ENCODE measurements at places on chromosomes 13 and 19.

DNA sequence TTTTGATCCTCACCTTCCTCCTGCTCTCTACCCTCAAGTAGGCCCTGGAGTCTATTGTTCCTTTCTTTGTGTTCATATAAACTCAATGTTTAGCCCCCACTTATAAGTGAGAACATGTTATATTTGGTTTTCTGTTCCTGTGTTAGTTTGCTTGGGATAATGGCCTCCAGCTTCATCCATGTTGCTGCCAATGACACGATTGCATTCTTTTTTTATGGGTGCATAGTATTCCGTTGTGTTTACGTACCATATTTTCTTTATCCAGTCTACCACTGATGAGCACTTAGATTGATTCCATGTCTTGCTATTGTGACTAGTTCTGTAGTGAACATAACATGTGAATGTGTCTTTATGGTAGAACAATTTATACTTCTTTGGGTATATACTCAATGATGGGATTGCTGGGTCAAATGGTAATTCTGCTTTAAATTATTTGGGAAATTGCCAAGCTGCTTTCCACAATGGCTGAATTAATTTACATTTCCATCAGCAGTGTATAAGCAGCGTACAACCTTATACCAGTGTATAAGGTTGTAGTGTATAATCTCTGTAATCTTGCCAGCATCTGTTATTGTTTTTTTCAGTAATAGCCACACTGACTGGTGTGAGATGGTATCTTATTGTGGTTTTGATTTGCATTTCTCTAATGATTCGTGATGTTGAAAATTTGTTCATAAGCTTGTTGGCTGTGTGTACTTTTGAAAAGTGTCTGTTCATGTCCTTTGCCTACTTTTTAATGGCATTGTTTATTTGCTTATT, 288.9 kb downstream of the KCNRG start:
- no peak for DNase-seq

DNA sequence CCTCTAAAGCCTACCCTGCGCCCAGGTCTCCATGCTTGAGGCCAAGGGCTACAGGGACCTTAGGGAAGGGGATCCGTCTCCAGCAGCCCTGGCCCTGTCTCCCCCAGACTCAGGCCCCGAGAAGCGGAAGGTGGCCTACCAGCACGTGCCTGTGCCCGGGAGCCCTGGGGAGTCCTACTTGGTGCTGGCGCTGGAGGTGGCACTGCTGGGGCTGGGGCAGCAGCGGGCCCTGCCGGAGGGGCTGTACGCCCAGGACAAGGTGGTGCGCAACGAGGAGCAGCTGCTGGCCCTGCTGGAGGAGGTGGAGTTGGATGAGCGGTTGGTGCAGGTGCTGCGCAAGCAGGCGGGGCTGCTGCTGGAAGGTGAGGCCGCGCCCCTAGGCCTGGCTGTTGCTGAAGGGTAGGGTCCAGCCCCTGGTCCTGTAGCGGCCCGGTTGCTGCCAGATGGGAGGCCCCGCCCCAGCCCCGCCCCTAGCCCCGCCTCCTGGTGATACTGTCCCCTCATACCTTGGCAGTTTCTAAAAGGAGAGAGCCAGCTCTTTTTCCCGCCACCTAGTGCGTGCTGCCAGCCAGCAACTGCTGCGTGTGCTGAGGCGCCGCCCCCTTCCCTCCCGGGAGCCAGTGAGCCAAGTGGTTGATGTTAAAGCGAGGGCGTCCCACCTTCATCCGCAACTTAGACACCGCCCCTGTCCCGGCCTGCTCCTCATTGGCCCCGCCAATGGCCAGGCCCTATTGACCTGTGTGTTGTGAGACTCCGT, 22.6 kb downstream of the ZSWIM4 start:
- DNase-seq = peak; percentile 60

DNA sequence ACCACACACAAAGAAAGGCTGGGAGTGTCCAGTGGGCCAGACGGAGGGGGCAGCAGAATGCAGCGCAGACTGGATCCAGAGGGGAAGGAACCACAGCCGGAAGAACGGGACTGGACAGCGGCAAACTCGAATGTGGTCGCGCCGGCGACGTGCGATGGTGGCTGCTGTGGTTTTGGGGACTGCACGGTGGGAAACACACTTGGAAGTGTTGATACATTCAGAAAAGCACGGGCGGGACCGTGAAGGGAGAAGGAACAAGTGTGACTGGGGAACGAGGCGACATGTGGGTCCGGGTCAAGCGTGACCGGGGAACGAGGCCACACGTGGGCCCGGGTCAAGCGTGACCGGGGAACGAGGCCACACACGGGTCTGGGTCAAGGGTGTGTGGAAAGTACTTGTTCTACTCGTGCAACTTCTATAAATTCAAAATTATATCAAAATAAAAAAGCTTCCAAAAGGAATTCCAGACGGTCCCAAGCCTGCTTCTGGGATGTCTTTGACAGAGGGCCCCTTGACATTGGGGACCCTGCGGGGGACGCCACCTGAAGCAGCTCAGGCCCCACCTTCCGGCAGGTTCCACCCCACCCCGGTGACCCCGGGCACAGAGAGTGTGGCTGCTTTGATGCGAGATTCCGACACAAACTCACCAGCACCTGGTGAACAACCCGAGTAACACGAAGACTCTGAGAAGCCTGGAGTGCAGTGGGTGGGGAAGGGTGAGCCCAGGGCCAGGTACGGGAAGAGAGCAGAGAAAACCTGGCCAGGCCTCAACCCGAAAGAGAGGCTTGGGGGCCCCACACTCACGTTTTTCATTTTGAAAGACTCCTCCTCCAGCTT, 25.1 kb upstream of the C13orf46 start:
- no peak for DNase-seq

- no peak for DNase-seq
Observed at GRCh38 chr19:53908935-53909415, at the start of gene CACNG7. TSS of gene CACNG7 (plus strand) at chr19:53909278. CDS start at chr19:53912832, 3,554 bp downstream.

GRCh38 chr19:19647037-19647835, 3.8 kb upstream of the GMIP start:
- DNase-seq = no peak

DNA sequence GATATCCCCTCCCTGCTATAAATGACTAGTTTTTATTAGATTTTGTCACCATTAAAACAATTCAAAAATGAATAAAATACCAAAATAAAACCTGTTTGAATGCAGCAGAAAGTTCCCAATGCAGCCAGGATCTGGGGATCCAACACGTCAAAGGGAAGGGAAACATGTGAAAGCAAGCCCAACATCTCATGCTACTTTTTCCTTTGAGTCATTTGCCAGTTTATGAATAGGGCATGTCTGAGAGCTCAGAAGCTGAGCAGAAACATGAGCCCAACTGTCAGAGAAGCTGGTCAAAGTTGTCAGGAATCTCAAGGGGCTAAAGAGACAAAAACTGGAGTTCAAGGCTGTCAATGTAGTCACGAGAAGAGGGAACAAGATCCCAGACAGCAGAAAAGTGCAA, 526.4 kb downstream of the KLF5 start:
- no peak for DNase-seq

- peak; percentile 81 for DNase-seq
Observed at GRCh38 chr19:33819880-33820781, 23.5 kb downstream of the KCTD15 start.

DNA sequence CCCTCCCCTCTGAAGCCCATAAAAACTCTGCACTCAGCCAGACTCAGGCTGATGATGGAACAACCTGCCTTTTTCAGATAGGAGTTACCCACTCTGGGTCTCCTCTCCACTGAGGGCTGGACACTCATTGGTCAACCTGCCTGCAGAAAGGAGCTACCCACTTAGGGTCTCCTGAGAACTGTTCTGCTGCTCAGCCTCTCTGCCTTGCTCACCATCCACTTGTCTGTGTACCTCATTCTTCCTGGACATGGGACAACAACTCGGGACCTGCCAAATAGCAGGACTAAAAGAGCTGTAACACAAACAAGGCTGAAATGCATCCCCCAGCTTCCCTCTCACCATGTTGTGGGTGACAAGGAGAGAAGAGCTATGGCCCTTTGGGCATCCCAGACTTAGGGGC, 18.4 kb upstream of the RCBTB2 start:
- DNase-seq = peak; percentile 48

DNA sequence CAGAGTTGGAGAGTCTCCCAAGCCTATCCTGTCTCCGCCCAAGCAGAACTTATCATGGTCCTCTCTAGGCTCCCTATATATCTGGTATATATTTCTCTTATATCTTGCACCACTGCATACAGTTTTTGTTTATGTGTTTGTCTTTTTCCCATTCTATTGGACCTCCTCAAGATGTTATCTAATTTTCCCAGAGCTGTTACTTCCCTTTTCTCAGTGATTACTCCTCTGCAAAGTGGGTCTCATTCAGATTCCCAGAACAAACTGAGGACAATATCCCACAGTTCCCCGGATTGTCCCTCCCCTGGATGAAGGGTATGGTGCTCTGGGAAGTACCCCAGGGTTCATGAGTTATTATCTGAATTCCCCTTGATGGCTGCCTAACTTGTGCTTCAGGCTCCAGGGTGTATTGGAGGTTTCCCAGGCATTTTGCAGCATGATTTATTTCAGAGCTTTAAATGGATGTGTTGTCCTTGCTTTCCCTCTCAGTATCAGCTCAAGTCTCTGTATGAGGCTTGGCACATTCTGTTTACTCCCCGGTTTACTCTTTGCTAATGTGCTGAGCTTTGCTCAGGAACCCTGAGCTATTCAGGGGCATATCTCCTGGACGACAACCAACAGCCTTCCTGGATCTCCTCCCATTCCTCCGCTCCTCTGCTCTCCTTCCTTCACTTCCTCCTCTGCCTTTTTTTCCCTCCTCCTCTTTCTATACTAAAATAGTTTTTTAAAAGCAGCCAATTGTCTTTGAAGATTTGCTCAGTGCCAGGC, 329.3 kb downstream of the SPRY2 start:
- no peak for DNase-seq

DNA sequence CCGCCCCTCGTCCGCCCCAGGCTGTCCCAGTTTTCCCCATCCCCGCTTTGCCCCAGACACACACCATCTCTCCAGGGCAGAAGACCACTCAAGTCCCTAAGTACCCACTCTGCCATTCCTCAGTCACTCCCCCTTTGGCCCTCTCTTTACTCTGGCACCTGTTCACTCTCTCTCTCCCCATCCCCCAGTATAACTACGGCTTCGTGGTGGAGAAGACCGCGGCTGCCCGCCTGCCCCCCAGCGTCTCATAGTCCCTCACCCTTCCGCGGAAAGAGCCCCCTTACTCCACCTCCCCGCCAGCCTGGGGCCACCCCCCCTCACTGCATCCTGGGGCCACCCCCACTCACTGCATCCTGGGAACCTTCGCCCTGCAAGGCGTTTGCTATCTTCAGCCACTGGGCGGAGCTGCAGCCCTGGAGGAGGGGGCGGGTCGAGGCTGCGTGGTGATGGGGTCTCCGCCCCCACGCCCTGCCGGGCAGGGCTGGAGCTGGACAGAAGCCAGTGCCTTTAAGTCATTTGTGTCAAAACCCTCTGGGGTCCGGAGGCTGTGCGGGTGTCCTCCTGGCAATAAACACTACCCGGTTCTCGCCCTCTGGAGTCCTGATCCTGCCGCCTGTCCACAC, 5.0 kb downstream of the MVB12A start:
- peak; percentile 76 for DNase-seq

DNA sequence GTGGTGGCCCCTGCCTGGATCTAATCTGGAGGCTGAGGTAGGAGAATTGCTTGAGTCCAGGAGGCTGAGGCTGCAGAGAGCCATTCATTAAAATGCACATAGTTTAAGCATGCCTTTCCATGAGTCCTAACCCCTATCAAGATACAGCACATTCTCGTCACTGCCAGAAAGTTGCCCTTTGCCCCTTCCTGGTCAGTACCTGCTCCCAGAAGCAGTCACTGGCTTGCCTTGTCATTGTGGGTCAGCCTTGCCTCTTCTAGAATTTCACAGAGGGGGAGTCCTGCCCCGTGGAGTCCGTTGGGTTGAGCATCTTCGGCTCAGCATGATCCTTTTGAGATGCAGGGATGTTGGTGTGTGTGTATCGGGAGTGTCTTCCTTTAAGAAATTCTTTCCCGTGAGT, 10.8 kb downstream of the BICRA start:
- no peak for DNase-seq

- DNase-seq = no peak
Observed at GRCh38 chr13:99046851-99047250, 69.0 kb upstream of the DOCK9 start.

DNA sequence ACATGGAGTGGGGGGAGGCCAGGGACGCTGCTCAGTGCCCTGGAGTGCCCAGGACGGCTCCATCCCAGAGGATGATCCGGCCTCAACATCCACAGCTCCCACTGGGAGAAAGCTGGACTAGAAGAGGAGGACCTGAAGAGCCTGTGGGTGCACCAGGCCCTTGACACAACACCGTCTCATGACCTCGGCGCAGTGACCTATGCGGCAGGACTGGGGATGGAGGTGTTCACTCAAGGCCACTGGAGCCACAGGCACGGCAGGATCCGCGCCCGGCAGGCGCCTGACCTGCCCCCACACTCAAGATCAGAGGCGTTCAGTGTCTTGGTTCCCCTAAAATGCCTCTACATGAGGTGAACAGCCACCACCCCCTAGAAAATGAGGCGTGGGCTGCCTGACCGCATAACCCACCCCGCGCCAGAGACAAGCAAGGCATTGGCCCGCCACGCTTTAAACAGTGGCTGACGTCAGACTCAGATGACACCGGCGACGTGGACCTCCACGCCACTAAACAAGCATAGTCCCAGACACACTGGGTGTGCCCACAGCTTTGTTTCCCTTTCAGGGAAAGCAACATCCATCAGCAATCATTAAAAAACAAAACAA, 8.0 kb downstream of the SGTA start:
- no peak for DNase-seq

GRCh38 chr19:768424-768823, 17.5 kb downstream of the MISP start:
- DNase-seq = no peak

DNA sequence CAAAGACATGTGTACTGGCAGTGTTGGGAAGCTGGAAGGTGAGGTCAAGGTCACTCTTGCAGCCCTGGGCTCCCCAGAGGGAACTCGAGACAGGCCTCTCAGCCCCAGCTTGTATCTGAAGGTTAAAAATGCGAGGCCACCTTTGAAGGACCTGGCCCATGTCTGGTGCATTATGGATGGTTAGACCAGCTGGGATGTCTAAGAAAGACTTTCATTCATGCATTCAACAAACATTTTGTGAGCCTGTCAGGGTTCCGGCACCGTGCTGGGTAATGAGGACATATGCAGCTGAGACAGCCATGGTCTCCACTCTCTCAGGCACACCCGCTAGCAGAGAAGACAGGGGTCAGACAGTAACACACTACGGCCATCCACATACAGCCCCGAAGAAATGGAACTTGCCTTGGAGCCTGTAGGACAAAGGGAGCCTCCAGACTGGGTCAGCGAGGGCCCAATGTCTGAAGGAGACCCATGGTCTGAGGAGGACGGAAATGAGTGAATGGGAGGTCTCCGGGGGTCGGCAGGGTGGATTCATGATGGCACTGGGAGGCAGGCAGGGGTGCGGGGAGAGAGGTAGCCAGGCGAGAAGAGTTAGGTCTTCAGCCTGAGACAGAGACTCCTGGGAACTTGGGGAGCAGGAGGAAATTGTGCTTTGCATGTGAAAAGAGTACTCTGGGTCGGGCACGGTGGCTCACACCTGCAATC, 19.0 kb downstream of the VSTM2B start:
- DNase-seq = no peak

GRCh38 chr13:23500849-23501248, 67.3 kb upstream of the SACS start:
- DNase-seq = no peak

- no peak for DNase-seq
Observed at GRCh38 chr13:89061821-89062220, 1390.7 kb downstream of the SLITRK5 start.
